Suprapubic skin (tissue), 4 donors: ENCODE measurements at places on chromosomes 2 and 18.

GRCh38 chr2:86411396-86411795 lies 29.8 kb upstream of the KDM3A start:
- DNase-seq = no peak

DNA sequence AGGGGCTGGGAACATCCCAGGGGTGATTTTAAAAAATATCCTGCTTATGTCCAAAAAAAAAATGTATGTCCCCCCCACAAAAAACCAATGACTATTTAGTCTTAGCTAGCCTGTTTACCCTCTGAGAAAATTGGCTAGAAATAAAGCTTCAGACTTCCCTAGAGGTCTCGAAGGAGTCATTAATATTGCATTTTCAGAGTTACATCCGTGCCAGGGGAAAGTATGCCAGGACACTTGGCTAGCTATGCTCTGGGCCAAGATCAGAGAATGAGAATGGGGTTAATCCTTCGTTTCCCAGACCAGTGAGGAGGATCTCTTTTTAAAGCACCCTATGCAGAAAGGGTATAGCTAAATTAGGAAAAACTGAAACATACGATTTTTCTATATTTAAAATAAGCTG lies 183.6 kb downstream of the MC4R start:
- no peak for DNase-seq

DNA sequence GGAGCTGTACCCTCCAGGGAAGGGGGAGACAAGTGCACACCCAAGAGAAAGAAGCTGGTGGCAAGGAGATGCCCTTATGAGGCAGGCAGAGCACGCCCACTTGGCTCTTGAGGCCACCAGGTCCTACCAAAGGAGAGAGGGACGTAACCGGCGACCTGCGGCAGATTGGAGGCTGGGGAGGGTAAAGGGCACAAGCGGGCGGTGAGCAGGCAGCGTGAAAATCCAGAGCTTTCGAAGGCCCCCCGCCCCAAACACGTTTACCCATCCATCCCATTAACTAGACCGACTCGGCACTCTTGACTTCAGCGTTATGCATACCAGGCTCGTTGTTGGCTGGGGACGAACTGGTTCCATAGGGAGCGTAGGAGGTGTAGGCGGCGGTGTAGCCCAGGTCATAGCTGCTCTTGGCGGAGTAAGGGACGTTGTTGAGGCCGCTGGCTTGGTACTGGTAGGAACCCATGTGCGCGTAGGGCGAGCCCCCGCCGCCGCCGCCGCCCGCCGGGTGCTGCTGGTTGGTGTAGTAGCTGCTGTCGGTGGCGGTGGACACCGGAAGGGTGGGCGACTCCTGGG lies 794 bp downstream of the DLX2 start:
- DNase-seq = no peak

- no peak for DNase-seq
Measured at GRCh38 chr18:46893360-46893759, 23.9 kb downstream of the PIAS2 start.

GRCh38 chr2:152411154-152411553 lies 76.2 kb downstream of the FMNL2 start:
- DNase-seq = no peak

DNA sequence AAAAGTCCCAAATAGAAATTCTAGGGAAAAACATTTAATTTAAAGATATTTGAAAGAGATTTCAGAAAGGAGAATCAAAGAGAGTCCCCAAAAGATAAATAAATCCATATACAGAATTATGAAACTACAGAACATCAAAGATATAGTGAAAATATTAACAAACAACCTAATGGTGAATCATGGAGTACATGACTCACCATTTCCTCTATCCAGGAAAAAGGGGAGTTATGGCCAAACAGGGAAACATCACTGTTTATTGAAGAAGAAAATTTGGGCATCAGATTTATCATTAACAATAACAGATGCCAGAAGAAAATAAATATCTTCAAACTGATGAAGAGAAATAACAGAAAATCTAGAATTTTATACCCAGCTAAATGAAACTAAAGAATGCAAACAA lies 448.3 kb downstream of the CDH2 start:
- no peak for DNase-seq

GRCh38 chr2:63950414-63950813 lies 68.8 kb downstream of the VPS54 start:
- DNase-seq = no peak

DNA sequence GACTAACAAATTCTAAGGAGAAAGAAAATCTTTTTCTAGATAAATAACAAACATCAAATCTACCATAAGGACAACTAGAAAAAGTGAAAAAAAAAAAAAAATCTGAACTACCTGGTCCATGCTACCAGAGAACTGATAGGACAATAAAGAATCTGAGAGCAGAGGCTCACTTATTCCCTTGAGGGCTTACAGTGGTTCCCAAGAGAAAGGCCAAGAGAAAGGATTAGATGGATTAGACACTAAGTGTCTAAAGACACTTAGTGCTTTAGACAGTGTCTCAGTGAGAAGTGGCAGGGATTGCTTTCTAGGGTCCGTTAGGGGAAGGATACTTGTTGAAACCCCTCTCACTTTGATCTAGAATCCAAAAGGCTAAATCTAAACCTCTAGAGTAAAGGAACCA lies 78.2 kb downstream of the COA5 start:
- DNase-seq = no peak

GRCh38 chr2:10135296-10136089 lies 13.0 kb downstream of the RRM2 start:
- no peak for DNase-seq

- no peak for DNase-seq
Measured at GRCh38 chr2:31299547-31299946, 65.6 kb downstream of the EHD3 start.

DNA sequence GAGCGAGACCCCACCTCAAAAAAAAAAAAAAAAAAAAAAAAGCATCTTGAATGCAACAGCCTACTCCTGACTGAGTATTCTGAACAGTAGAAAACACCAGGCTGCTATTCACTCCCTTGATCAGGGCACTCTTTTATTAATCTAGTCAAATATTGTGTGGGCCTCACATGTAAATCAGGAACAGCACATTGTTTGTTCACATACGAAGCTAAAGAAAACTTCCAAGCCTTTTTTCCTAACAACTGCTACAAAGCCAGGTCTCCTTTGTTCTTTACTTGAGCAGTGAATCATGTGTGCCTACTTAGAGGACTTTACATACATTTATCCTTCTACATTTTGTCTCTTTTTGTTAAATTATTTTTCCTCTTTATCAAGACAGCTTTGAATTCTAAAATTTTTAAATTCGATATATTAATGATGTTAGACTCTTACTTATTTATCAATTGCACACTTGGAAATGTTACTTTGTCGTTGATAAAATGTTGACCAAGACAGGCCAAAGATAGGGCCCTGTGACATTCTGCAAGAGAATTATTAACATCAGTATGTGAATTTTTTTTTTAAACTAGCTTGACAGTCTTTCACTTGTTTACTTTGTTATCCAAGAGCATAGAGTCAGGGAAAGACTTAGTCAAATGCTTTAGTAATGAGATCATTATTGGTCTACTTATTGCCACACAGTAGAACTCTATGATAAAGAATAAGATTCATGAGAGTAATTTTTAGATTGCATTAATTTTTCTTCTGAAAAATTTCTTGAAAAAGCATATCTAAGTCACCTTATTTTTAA lies 13.2 kb downstream of the SPATS2L start:
- DNase-seq = no peak

GRCh38 chr2:205789906-205790305 lies 107.6 kb downstream of the NRP2 start:
- DNase-seq = no peak

DNA sequence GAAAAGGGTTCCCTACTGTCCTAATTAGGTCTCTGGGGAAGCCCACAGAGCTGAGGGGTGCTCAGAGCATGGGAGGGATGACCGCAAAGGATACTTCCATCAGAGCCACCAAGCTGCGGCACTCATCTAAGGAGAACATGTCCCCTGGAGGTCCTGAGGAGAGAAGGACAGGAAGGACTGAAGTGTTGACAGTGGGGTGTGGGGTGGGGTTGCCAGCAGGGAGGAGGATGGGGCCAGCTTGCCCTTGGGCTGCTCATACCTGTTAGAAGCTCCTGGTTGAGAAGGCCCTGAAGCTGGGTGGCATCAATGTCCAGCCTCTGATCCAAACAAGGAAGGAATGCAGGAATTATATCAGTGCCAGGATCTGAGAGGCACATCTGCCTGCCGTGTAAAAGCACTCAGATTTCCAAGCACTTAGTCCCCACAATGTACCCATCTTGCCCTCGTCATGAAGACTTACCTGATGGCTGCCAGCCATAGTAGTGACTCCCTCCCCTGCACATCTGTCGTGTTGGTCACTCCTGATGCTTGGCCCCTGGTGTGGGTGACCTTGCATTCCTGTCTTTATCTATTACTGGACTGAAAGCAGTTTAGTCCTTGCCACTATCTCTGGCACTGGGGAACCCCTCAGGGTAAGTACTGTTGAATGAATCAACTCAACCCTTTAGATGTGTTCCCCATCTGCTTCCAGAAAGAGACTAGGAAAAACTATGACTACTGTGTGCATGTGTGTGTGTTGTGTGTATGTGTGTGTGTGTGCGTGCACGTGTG lies 68.9 kb downstream of the CAPN13 start:
- peak; percentile 59 for DNase-seq

GRCh38 chr2:99240431-99240830 lies 15.0 kb downstream of the LYG2 start:
- DNase-seq = no peak

GRCh38 chr2:38561691-38562090 lies 41.0 kb downstream of the HNRNPLL start:
- no peak for DNase-seq

- DNase-seq = no peak
Measured at GRCh38 chr2:59223742-59224141, 982.6 kb upstream of the FANCL start.

DNA sequence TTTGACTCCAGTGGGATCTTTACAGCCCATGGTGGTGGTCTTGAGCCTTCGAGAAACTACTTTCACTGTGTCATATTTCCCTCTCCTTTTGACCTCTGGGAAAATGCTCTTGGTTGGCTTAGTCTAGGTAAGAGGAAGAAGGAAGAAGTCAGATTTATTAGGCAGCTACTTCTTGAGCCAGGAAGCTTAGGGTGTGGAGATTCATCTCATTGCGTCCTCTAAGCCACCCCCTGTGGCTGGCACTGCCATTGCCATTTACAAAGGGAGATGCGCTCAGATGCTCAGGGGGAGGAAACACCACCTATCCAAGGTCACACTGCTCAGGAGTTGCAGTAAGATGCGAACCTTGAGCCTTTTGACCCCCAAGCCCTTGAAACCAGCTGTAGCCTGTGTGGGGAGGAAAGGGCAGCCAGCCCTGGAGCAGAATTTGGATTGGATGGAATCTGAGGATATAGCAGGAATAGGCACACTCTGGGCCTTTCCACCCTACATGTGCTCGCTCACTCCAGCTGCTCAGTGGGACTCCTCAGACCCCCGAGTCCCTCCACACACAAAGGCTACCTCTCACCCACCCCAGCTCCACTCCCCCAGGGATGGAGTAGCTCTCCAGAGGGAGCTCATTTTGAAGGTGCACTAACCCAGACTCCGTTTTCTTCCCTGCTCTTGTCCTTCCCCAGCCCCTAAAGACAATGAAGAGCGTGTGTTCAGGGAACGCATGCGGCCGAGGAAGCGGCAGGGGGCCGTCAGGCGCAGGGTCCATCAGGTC lies 321.3 kb upstream of the EPAS1 start:
- no peak for DNase-seq

- no peak for DNase-seq
Measured at GRCh38 chr2:98540536-98540935, 67.8 kb downstream of the COA5 start.

- DNase-seq = no peak
Measured at GRCh38 chr18:75868031-75868430, 440.5 kb upstream of the SMIM21 start.

- no peak for DNase-seq
Measured at GRCh38 chr2:96470109-96470508, 35.0 kb downstream of the NEURL3 start.

DNA sequence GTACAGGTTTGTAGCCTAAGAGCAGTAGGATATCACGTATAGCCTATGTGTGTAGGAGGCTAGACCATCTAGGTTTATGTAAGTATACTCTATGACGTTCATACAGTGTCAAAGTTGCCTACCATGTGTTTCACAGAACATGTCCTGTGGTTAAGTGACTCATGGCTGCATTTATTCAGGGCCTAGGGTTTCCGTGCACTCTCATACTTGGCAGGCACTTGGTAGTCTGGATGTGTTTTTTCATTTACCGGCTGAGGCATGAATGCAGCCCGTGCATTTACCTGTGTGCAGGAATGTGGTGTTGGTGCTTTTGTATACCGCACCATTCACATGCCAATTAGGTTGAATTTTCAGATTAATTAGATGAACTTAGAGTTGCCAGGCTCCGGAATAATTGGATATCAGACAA lies 43.4 kb downstream of the MYL12B start:
- no peak for DNase-seq

DNA sequence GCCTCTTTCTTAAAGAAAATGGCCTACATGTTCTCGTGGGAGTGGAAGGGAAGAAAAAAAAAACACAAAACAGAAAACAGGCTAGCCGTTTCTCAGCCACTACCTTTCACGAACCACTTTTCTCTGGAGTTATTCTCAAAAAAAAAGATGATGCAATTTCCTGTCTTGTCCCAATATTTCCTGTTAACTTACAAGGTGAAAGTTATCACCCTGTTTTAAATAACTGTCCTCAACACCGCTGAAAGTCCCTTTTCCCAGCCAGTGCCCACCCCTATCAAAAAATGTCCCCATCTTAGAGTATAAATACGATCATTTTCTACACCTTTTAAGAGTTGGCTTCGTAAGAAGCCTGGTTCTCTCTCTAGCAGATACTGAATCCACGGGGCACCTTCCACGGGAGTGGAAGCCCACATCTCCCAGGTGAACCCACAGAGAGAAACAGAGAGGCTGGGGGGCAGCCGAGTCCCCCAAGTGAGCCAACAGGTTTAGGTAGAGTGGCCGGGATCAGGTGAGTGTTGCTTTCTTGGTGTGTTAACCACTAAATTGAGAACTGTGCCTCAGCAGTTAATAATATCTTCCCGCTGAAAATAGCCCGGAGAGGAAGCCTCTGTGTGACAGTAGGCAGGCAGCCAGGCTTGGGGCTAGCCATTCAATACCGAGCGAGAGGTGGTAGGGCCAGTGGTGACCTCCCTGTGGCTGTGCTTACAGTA lies 15.9 kb downstream of the SMAD7 start:
- DNase-seq = no peak

- no peak for DNase-seq
Measured at GRCh38 chr18:3230401-3231334, 10.9 kb upstream of the MYOM1 start.

DNA sequence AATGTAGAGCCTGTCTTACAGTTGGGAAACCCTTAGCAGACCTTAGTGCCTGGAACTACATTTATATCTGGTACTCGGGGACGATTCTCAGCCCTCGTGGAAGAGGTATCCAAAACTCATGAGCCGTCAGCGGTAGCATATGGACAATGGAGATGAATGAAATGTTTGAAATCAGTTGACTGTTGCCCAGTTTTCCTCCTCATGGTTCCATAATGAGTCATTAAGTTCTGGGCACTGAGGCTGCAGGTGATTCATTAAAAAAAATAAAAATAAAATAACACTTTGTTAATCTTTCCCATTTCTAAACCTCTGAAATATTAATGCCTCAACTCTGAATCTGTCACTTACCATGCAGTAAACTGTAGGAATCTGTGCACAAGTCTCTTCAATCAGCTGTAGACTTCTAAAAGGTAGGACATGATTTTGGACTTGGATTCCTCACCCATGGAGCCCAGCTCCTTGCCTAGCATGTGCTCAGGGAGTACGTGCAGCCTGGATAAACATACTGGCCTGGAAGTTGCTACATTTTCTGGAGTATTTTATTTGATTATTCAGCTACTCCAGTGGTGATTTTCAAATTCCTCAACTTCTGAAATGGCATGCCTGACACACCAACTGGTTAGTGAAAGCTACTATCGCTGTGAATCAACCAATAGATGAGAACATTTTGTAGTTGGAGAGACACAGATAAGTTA lies 979.2 kb downstream of the CNTNAP5 start:
- DNase-seq = no peak

- DNase-seq = no peak
Measured at GRCh38 chr2:29443151-29443550, 327.9 kb downstream of the CLIP4 start.
